ENCODE measurements at places on chromosomes 3 and 15.

- no peak for DNase-seq
Measured at GRCh38 chr3:10674578-10674977, 141.4 kb upstream of the SLC6A11 start.

DNA sequence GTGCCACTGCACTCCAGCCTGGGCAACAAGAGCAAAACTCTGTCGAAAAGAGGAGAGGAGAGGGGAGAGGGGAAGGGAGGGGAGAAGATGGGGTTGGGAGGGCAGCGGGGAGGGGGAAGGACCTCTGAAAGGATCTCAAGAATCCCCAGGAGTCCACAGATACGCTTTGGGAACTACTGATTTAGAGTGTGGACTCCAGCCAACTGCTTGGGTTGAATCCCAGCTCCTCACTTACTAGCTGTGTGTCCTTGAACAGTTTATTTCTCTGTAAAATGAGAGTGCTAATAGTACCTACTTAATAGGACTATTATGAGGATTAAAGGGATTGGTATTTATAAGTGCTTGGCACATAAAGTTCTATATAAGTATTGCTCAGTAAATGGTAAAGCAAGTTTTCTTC is 45.0 kb upstream of the FAH start:
- no peak for DNase-seq

DNA sequence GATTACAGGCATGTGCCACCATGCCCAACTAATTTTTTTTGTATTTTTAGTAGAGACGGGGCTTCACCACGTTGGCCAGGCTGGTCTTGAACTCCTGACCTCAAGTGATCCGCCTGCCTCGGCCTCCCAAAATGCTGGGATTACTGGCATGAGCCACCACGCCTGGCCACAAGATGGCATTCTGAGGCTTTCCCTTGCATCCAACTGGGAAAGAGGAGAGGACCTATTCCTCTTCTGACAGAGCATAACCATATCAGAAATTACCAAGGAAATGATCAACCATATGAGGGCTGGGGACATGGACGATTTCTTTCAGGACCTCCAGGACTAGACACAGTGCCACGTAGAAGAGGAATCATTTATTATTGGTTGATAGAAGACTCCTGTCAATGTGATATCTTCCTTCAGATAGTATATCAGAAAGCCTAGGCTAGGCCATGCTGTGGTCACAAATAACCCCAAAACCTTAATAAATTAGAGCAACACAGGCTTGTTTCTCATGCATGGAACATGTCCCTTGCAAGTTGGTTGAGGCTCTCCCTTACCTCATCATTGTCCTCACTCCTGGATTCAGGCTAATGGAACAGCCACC is 372.3 kb upstream of the IL12A start:
- DNase-seq: no peak

- DNase-seq: peak; percentile 30
Measured at GRCh38 chr15:60799885-60800284, 320.9 kb upstream of the ICE2 start.

DNA sequence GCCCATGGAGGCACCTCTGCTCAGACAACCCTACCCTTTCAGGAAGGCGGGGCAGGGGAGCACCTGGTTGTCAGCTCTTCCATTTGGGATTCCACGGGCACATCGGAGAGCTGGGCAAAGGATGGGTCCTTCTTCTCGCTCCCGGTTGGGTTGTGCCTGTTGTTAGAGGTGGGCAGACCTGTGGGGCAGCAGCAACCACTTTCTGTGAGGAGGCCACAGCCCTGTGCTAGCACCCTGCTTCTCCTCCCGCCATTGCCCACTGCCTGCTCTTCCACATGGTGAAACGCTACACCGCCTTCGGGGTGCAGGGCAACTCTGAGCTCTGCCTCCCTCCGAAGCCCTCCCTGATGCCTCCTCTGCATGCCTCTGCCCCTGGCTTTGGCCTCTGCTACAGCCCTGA is 7.0 kb upstream of the HHATL start:
- no peak for DNase-seq

- no peak for DNase-seq
Measured at GRCh38 chr3:151707216-151707615, 26.5 kb upstream of the AADACL2 start.

DNA sequence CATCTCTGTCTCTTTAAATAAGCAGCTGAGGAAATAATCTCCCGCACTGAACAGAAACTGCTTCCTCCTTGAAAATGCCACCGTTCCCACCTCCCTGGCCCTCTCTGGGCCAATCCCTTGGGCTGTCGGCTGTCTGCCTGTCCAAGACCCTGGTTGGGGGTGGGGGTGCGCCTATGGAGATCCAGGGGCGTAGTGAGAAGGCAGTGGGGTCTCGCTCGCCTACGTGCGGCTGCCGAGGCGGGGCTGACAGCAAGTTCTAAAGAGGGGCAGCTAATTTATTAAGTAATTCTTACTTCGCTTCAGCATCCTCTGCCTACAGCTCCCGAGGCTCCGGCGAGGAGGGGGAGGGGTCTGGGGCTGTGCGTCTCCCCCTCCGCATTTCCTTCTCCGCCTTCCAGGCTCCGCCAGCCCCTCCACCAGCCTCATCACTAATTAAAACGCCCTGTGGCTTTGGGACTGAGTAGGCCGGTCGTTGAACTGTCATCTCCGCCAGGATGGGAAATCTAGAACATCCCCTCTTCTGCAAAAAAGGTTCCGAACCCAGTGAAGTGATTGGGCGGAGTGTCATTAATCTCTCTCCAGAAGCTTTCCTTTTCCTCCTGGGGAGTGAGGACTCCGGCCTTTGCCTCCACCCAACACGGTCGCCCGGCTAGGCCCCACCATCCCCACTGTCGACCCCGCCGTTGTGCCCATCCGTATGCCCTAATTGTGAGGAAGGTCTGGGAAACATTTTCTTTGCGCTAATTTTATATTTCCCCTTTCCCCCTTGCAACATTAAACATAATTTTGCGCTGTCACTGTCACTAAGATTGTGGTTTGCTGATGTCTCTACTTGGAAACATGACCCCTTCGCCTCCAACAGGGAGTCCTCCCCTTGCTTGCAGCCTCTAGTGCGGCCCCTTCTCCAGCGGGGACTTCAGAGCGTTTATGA is 16.9 kb downstream of the NR2F2 start:
- DNase-seq: no peak

DNA sequence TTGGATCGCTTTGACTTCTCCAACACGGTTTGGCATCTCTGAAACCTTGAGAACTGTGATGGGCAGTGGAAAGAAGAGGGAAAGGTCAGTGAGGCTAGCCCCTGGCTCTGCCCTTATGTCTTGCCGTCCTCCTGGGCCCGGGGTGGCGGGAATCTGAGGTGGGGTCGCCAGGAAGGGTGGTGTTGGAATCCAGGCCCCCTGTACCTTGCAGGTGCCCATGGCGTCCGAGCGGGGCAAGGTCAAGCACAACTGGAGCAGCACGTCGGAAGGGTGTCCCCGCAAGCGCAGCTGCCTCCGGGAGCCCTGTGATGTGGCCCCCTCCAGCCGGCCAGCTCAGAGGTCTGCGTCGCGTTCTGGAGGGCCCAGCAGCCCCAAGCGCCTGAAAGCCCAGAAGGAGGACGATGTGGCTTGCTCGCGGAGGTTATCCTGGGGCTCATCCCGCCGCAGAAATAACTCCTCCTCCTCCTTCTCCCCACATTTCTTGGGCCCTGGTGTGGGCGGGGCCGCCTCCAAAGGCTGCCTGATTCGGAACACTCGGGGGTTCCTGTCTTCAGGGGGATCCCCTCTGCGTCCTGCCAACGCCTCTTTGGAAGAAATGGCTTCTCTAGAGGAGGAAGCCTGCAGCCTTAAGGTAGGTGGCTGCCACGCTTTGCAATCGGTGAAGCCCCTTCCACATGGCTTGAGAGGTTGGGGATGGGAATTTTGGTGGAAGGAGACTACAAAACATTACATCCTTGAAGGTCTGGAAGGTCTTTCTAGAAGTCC is 907 bp downstream of the TATDN2 start:
- peak; percentile 81 for DNase-seq

- DNase-seq: no peak
Measured at GRCh38 chr3:155585384-155585783, 159.5 kb downstream of the PLCH1 start.

GRCh38 chr15:89778861-89779260 is 2.7 kb downstream of the MESP2 start:
- no peak for DNase-seq

DNA sequence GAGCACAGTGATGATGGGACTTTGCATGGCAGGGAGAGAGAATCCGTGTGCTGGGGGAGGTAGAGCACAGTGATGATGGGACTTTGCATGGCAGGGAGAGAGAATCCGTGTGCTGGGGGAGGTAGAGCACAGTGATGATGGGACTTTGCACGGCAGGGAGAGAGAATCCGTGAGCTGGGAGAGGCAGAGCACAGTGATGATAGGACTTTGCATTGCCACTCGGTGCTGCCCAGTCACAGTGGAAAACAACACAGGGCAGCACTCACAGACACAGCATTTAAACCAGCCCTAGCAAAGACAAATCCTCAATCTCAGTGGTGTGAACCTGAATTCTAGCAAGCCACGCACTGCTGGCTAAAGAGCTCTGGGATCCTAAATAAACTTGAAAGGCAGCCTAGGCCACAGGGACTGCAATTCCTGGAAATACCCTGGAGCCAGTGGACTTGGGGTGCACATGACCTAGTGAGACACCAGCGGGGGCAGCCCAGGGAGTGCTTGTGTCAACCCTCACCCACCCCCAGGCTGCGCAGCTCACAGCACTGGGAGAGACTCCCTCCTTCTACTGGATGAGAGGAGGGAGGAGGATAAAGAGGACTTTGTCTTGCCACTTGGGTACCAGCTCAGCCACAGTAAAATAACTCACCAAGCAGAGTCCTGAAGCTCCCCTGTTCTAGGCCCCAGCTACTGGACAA is 23.4 kb upstream of the TNK2 start:
- DNase-seq: no peak

DNA sequence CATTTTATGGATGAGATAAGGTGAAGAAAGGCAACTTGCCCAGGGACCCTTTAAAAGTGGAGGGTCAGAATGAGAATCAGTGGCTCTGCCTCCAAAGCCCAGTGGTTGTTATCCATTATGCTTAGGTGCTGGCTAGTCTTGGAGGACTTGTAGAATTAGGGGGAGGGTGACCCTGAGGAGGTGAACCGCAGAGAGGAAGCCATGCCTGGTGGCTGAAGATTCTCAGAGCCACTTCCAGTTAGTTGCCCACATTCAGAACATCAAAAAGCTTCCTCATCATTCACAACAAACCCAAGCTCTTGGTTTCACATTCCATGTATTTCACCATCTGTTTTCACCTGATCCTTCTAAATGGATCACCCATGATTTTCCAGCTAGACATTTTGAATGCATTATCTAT is 11.2 kb downstream of the EBLN2 start:
- no peak for DNase-seq

GRCh38 chr3:27022096-27022761 is 347.0 kb downstream of the NEK10 start:
- no peak for DNase-seq

GRCh38 chr3:124075753-124076152 is 83.8 kb upstream of the ROPN1 start:
- DNase-seq: no peak

GRCh38 chr3:72784226-72784625 is 64.0 kb downstream of the SHQ1 start:
- no peak for DNase-seq

- no peak for DNase-seq
Measured at GRCh38 chr3:98406034-98406433, 15.6 kb downstream of the OR5K3 start.

- no peak for DNase-seq
Measured at GRCh38 chr3:121649645-121650044, 11.1 kb downstream of the HCLS1 start.

GRCh38 chr3:190862209-190863118 is at the start of gene GMNC:
TSS of gene GMNC (minus strand) at chr3:190862694. CDS start at chr3:190862615, 79 bp downstream.
- DNase-seq: peak; percentile 53

- DNase-seq: no peak
Measured at GRCh38 chr3:126850370-126851085, 132.4 kb upstream of the PLXNA1 start.

- no peak for DNase-seq
Measured at GRCh38 chr15:73884159-73884558, 10.8 kb downstream of the TBC1D21 start.

DNA sequence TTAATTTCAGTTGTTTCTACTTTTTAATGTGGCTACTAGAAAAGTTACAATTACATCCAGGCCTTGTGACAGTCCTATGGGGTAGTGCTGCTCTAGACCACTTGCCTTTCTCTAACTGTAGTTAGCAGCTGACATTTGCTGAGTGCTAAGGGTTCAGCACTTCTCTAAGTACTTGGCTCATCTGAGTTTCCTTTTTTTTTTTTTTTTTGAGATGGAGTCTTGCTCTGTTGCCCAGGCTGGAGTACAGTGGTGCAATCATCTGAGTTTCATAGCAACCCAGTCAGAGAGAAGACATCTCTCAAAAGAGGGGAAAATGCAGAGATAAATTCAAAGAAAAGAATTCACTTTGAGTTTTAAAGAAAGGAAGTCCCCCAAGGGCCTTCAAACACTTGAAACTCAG is 130.8 kb downstream of the MYLK start:
- no peak for DNase-seq

DNA sequence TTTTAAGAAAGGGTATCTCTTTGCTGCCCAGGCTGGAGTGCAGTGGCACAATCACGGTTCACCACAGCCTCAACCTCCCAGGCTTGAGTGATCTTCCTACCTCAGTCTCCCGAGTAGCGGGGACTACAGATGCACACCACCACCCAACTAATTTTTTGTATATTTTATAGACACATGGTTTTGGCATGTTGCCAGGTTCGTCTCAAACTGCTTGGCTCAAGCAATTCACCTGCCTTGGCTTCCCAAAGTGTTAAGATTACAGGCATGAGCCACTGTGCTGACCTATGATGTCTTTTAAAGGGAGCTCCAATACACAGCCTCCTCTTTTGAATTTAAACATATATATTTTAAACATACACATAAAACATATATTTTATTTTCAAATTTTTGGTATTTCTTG is 60.9 kb downstream of the SLC9C1 start:
- DNase-seq: no peak

DNA sequence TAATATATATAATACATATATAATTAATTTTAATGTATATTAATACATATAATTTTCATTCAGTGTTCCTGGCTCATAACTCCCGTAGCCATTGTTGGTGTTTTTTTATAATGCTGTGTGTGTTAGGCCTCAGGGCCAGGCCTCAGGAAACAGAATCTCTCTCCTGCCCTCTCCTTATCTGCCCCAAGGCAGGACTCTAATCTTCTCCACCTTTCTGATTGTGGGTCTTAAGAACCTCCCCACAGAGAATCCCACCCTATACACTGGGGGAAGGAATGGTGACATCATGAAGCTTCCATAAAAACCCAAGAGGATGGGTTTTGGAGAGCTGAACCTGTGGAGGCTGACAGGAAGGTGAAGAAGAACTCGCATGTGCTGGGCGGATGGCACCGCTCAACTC is 4.0 kb upstream of the FMN1 start:
- no peak for DNase-seq
